ENCODE measurements at places on chromosomes 1 and 21.

GRCh38 chr21:16308269-16308668 is 578.5 kb downstream of the USP25 start:
- DNase-seq, result no peak

DNA sequence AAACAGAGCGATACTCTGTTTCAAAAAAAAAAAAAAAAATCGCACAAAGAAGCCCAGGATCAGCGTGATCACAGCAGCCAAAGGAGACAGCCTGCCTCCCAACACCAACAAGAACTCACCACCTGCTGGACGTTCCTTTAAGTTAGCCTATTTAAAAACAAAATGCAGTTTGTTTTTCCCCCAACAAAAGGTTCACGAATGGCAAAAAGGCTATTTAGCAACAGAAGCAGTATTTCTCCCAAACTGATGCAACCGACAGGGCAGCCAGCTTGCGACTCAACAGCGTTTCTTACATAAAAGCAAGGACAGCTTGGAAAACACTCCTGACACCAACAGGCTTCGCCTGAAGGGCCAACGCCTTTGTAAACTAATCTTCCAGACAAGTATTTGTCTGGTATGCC is 6.8 kb downstream of the SSU72 start:
- no peak for DNase-seq

GRCh38 chr1:109995536-109995935 is 11.0 kb downstream of the AHCYL1 start:
- no peak for DNase-seq

GRCh38 chr1:146012703-146013558 is 8.6 kb downstream of the HJV start:
- DNase-seq, result no peak

- DNase-seq, result no peak
These were observed 645.6 kb upstream of the ADGRL2 start for GRCh38 chr1:81155131-81155530.

DNA sequence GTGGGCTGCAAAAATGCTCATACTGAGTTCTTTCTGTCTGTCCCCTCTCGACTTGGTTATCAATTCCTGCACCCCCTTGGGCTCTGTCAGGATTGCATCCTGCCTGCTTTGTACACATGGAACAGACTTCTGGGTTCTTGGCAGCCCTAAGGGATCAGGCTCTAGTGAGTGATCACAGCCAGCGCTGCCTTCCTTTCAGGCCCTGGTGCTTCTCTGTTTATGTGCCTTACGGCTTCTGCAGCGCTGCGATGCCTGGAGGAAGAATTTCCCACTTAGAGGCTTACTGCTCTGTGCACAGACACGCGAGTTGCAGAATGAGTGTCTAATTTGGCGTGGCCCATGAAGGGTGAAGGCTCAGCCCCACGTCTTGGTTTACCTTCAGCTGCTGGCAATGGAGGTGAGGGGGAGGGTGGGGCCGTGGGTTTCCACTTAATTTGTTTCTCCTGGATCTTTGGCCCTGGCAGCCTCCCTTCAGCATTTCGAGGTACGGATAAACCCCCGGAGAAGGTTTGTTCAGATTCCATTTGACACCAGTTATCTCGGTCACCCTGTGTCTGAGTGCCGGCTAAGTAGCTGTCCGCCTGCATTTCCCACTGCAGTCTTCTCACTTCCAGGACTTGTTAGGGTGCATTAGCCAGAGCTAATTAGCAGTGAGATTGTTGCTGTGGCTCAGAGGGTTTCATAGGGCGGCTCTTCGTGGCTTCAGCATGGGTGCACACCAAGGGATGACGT is 227.3 kb downstream of the DYRK1A start:
- no peak for DNase-seq

- no peak for DNase-seq
These were observed 7.3 kb downstream of the IER5 start for GRCh38 chr1:181095763-181096184.

GRCh38 chr1:24934310-24935195 is 4.5 kb upstream of the RUNX3 start:
- DNase-seq, result no peak

DNA sequence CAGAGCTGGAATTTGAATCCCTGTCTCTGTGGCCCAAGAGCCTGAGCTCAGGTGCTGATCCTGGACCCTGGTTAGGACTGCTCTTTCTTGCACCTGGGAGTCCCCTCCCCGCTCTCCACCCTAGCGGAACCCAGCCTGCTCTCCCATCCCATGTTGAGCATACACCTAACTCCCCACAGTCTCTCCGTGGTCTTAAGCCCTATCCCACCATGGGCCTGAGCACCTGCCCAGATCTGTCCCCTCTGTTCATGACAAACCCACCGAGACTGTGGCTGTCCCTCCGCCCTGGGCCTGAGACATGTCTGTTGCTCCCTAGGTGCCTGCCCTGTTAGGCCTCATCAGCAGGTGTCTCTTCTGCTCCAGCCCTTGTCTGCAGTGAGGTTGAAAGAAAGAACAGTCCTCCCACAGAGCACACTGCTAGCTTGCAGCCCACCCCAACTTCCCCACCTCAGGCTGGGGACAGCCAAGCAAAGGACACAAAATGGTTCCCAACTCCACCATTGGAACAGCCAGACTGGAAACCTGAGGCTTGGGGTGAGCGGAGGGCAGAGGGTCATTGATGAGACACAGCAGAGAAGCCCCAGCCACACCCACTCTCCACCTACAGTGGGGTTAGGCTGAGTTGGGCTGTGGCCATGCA is 118.5 kb downstream of the MATN1 start:
- DNase-seq, result no peak

DNA sequence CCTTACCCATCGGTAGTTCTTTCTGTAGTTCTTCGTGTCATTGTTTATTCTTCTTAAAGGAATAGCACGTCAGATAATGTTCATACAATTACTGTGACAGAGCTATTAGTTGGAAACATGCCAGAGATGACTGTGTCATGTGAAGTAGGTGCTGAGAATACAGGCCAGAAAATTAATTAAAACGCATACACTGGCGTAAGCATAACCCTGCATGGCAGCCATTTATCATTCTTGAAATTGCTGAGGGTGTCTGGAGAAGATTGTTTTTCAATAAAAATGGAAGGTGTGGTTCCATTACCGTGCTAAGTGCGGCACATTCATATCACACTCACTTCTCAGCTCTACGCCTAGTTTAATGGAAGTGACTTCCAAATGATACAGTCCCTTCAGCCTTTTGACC is 7.8 kb downstream of the ETS2 start:
- DNase-seq, result no peak

GRCh38 chr1:186671136-186671825 is 8.9 kb downstream of the PTGS2 start:
- DNase-seq, result no peak

GRCh38 chr1:201357636-201358348 is 19.7 kb downstream of the TNNT2 start:
- DNase-seq, result no peak

DNA sequence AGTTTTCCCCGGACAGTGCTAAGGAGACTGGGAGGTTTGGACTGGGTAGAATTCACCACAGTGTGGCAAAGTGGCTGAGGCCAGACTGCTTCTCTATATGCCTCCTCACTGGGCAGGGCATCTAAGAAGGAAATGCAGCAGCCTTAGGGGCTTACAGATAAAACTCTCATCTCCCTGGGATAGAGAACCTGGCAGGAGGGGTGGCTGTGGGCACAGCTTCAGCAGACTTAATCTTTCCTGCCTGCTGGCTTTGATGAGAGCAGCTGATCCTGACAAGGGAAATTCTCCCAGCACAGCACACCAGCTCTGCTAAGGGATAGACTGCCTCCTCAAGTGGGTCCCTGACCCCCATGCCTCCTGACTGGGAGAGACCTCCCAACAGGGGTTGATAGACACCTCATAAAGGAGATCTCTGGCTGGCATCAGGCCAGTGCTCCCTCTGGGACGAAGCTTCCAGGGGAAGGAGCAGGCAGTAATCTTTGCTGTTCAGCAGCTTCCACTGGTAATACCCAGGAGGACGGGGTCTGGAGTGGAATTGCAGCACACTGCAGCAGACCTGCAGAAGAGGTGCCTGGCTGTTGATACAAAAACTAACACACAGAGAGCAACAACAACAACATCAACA is 25.2 kb downstream of the KIFAP3 start:
- DNase-seq, result no peak

- DNase-seq, result no peak
These were observed 30.4 kb downstream of the WNT9A start for GRCh38 chr1:227917081-227917950.

DNA sequence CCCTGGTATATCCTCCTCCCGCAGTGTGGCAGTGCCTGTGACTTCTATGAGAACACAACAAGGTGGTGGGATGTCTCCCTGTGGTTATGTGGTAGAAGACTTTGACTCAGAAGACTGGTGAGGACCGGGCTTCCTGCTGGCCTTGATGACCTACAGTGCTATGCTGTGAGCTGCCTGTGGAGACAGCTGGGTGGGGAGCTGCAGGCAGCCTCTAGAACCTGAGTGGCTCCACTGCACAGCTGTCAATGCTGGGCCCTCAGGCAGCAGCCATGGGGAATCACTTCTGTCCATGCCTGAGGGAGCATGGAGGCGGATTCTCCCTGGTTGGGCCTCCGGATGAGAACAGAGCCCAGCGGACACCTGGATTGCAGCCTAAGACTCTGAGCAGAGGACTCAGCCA is 14.9 kb downstream of the SLC1A7 start:
- DNase-seq, result peak; percentile 14

DNA sequence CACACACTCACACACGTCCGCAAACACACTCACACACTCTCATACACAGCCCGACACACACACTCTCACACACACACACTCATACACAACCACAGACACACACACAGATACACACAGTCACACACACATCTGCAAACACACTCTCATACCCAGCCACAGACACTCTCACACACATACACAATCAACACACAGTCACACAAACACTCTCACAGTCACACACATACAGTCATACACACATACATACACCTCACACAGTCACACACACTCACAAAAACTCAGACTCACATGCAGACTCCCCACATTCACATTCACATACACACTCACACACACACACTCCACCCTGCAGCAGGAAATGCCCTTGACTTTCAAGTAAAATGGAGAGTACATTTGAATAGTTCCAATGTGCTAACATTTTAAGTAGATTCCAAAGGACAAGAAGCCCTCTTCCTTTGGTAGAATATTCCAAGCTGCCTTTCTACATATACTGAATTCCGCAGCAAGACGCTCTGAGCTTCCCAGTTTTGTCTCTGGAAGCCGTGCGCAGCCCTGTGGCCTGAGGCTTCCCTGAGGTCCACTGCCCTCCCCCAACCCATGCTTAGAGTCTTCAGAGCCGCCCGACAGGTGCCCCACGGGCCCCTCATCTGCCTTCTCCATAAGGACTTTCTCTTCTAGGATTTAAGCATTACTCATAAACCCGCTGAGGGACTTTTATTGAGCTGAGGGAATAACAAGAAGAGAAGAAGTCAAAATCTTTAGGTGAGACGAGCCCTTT is 9.7 kb downstream of the BATF3 start:
- no peak for DNase-seq

GRCh38 chr1:156959925-156960324 is 39.5 kb downstream of the LRRC71 start:
- DNase-seq, result no peak

DNA sequence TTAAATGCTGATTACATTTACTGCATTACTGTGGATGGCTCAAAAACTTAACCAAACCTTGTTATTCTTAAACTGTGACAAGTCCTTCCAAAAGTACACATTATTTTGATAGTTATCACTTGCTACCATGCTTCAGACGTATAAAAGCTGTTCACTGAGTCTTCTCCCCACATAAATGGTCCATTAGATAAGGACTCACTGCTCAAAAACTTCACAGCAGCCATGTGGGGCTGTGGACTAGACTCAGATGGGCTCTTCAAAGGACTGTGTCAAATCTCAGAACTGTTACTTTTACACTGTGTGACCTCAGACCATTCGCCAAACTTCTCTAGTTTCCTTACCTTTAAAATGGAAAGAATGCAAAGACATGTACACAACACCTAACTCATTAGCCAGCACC is 11.6 kb downstream of the SCAF4 start:
- no peak for DNase-seq

DNA sequence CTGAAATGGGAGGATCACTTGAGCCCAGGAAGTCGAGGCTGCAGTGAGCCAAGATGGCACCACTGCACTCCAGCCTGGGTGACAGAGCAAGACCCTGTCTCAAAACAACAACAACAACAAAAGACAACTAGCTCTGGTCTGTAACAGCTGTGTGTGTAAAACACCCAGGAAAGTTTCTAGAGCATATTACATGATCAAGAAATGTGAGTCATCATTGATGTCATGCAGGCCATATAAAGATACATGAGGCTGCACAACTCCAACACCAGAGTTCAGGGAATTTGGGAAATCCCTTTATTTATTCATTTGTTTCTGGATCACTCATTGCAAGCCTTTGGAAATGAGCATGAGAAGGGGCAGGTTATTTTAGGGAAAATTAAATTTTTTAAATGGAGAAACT is 50.3 kb upstream of the CTPS1 start:
- DNase-seq, result no peak

DNA sequence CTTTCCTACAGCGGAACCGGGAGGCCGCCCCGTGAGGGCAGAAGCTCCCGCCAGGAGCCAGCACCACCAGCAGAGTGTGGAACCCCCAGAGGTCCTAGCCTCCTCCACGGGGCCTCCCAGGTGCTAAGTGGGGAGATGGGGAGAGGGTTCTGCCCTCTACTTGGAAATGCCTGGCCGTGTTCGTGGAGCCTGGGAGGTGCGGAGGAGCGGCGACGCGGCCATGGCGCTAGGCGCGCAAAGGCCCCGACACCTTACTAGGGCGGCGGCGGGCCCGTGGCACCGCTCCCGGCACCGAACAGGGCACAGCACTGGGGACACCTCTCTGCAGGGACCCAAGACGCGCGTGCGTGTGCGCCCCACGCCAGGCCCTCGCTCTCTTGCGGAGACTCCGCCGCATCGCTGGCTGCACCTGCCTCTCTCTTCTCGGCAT is 1.3 kb upstream of the CACNA1E start:
- no peak for DNase-seq

DNA sequence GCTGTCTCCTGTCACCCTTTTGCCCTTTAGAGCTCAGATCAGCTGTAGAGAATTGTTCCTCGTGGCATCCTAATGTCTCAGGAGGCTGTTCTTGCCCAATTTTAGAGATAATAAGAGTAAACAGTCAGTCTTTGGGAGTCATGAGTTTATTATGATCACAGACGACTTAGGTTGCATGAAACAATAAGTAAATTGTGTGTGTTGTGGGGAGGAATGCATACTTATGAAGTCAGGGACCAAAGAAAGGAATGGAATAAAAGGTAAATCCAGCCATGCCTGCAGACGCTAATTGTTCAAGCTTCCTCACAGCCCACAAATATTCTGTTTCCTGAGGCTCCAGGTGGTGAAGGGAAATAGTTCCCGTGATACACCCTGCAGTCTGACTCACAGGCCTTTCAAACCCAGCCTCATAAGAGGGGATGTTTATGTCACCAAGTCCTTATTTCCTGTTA is 897 bp downstream of the EPHX4 start:
- DNase-seq, result no peak

- no peak for DNase-seq
These were observed 16.4 kb downstream of the RIMS3 start for GRCh38 chr1:40648928-40649591.

GRCh38 chr1:1758059-1758621 is 20.1 kb downstream of the NADK start:
- DNase-seq, result no peak

- no peak for DNase-seq
These were observed 53.4 kb downstream of the RPS6KA1 start for GRCh38 chr1:26582836-26583460.

GRCh38 chr1:158801396-158801795 is 20.4 kb upstream of the OR6N2 start:
- no peak for DNase-seq
